A549 treated with RU486 at 1 μM for 4 hours (cell line): ENCODE measurements at places on chromosomes 11 and 22. TPM values are rescaled to one million over a fixed set of nuclear protein-coding genes. Genes with fewer than 3 reads are reported as not detected.

Gene CCDC73
- not detected in 5 replicates for total RNA-seq

Gene C11orf97
- total RNA-seq: not detected in 5 replicates

Gene FANCF
- 4.0 to 8.3 TPM (median 7.3 TPM) in 5 replicates for total RNA-seq

Gene PCNX3
- 24.0 to 39.4 TPM (median 33.5 TPM) in 5 replicates for total RNA-seq

Gene IFITM10
- total RNA-seq: 1.0 to 1.4 TPM (median 1.1 TPM) in 5 replicates

Gene NAGA
- 5.6 to 7.6 TPM (median 6.7 TPM) in 5 replicates for total RNA-seq

Gene CABP4
- total RNA-seq: not detected in 5 replicates

Gene TRIM66
- total RNA-seq: 1.1 to 2.3 TPM (median 1.7 TPM) in 5 replicates

Gene SCGB1D2
- total RNA-seq: not detected in 5 replicates

Gene STX5
- total RNA-seq: 19.1 to 27.8 TPM (median 25.8 TPM) in 5 replicates

Gene PTPRCAP
- 0.22 to 0.33 TPM (median 0.30 TPM) in 5 replicates for total RNA-seq

Gene DBX1
- total RNA-seq: not detected in 5 replicates

Gene SPDYC
- not detected in 5 replicates for total RNA-seq

Gene NEFH
- 0.07 to 0.10 TPM (median 0.08 TPM) in 4 of 5 replicates, not detected in the other for total RNA-seq

Gene GDPD4
- not detected in 5 replicates for total RNA-seq

Gene APOA5
- total RNA-seq: not detected in 5 replicates

Gene ADM2
- total RNA-seq: 0.31 to 0.77 TPM (median 0.56 TPM) in 5 replicates

Gene GAB4
- not detected in 5 replicates for total RNA-seq

Gene TMEM86A
- total RNA-seq: 0.29 to 0.54 TPM (median 0.42 TPM) in 5 replicates

Gene LDLRAD3
- total RNA-seq: 17.6 to 23.9 TPM (median 22.2 TPM) in 5 replicates

Gene GAL
- total RNA-seq: 12.6 to 22.8 TPM (median 19.1 TPM) in 5 replicates

Gene SERHL2
- total RNA-seq: 0.23 to 0.27 TPM (median 0.26 TPM) in 3 of 5 replicates, not detected in the others
